ENCODE measurements at places on chromosomes 7 and 10.

DNA sequence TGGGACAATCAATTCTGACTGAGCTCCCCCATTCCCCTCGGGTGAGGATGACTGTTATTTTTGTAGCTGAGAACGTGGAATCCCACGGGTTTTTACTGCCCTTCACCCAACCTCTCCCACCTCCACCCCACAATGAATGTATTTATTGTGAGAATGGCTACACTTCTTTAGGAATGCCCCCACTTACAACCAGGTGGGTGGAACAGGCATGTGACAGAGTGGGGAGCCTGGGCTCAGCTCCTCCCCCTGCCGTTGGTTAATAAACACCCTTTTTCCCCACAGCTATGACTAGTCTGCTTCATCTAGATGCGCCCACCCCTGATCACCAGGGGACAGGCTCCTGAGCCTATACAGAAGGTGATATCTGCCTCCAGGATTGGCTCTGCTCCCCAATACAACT, 2.0 kb downstream of the MRPL43 start:
- no peak for DNase-seq

- DNase-seq, result no peak
Observed at GRCh38 chr7:27388561-27388960, 146.0 kb downstream of the EVX1 start.

- DNase-seq, result no peak
Observed at GRCh38 chr10:51288511-51288910, 214.2 kb downstream of the PRKG1 start.

DNA sequence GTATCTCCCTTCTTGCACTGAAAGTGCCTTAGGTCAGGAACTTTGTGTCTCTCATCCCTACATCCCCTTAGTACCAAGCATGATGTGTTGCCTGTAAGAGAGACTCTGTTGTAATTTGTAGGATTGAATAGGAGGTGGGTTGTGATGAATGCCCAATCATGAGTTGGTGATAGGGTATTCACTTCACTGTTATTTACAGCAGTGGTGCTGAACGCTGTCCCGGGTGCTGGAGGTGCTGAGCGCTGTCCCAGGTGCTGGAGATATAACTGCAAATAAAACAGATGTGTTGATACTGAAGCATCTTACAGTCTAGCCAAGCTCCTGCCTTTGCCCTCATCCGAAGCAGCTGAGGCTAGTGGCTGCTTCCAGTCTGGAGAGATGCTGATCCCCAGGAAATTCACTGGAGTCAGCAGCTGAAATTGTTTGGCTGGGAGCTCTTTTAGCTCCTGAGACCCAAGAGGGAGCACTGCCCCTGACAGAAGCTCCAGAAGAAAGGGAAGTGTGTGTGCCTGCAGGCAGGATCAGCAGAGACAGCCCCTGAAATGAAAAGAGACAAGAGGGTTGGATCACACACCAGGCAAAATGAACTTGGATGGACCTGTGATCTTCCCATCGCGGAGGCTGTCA, 183.4 kb downstream of the SORCS3 start:
- peak; percentile 29 for DNase-seq

GRCh38 chr10:17428351-17429097, 25.9 kb downstream of the ST8SIA6 start:
- no peak for DNase-seq

DNA sequence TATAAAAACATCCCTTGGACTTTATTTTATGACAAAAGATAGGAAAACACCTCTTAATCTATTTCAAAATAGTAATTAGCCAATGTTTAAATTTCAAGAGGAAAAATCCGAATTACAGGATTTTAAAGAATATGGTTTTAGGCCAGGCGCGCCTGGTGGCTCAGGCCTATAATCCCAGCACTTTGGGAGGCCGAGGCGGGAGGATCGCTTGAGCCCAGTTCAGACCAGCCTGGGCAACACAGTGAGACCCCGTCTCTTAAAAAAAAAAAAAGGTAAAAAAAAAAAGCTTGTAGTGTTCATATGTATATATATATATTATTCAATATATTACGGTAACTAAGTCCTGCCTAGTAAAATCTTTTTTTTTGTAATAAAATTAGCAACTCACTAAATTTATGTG, 1.4 kb downstream of the BNIP3 start:
- no peak for DNase-seq

GRCh38 chr10:100793055-100793454, 47.7 kb downstream of the PAX2 start:
- DNase-seq, result no peak

- no peak for DNase-seq
Observed at GRCh38 chr7:77184990-77185389, 14.6 kb downstream of the FGL2 start.

DNA sequence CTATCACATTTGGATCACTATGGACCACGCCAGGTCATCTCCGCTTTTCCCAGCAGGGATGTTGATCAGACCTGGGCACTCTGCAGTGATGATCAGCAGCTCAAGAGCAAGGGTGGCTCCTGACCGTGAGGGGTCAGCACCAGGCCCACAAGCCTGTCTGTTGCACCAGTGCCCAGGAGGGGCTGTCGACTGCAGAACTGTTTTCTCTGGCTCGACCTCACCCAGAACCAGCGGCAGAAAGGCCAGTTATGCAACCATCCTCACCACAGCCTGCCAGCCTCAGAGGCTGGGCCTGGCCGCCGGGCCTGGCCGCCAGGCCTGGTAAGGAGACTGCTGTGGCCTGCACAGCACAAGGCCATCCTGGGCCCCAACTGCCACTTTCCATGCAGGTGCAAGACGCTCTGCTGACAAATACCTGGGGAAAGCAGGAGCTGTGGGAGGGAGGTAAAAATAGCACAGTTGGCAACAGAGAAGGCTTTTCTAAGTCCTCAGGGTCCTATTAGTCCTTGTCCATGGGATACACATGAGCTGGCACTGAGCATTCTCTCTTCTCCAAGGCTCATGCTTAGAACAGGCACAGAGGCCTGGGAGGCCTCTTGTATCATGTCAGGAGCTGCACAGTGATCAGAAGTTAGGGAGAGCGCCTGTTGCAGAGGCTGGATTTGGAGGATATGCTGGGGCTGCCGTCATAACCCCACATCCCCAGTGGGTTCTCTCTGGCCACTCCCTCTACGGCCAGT, 17.5 kb downstream of the KCNMA1 start:
- no peak for DNase-seq
